ENCODE measurements at places on chromosomes 5 and 9. TPM values are rescaled to one million over a fixed set of nuclear protein-coding genes. Genes with fewer than 3 reads are reported as not detected.

GRM6 gene
- total RNA-seq: not detected

THG1L gene
- total RNA-seq: 12.4 TPM

ARHGEF28 gene
- not detected for total RNA-seq

TOR4A gene
- 6.6 TPM for total RNA-seq

EPB41L4B gene
- total RNA-seq: not detected

GRCh38 chr5:128328446-128328845, 209.6 kb downstream of the FBN2 start:
- no peak for DNase-seq

- no peak for DNase-seq
These were observed 4.8 kb upstream of the TEX10 start for GRCh38 chr9:100357501-100357900.

DNA sequence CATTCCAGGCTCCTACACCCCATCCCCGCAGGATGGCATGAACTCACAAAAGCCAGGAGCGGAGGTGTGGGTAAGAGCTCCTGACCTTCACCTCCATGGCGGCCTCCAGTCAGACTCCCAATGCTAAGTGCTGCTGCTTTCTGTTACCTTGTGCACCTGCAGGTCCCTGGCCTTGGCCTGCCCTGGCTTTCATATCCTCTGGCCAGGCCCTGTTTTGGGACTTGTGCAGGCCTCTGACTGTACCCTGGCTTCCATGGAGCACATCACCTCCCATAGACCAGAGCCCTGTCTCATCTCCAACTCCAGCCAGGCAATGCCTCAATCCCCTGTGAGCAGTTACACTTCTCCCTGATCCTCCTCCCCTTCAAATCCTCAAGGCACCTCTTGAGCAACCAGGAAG, 124.5 kb downstream of the MED10 start:
- DNase-seq: no peak

- no peak for DNase-seq
These were observed 62.9 kb downstream of the COL5A1 start for GRCh38 chr9:134704498-134704897.

ZMYND19 gene
- total RNA-seq: 38.3 TPM

TAS2R1 gene
- total RNA-seq: not detected
